ENCODE measurements at places on chromosomes 1 and 21.

DNA sequence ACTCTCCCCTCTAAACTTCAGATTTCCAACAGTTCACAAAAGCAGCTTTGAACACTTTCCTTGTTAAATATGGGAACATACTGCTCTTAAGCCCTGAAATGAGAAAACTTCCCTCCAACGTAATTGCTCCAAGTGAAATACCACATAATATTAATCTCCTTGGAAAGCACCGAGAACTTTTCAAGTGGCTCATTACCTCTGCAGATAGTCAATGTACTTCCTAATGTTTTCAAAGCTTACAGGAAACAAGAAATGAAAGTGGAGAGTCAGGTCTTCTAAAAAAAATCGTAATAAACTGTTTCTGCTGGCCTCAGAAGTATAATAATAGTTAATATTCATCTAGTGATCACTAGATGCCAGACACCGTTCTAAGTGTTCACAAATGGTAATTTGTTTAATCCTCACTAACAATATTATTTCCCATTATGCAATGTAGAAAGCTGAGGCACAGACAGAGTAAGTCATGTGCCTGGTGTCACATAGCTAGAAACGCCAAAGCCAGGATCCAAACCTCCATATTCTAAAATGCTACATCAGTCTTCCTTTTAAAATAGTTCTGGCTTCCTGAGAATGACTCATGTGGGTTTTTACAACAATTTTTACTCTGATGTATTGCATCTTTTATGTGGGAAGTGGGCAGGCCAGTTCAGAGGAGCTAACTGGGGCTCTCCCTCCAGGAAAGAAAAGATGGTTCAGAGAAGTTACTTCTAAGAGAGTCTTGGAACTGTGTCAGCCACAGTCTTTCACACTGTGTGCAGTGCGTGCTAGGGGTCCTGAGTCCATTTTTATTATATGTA lies 177.2 kb downstream of the PLPPR4 start:
- peak; percentile 63 for DNase-seq

DNA sequence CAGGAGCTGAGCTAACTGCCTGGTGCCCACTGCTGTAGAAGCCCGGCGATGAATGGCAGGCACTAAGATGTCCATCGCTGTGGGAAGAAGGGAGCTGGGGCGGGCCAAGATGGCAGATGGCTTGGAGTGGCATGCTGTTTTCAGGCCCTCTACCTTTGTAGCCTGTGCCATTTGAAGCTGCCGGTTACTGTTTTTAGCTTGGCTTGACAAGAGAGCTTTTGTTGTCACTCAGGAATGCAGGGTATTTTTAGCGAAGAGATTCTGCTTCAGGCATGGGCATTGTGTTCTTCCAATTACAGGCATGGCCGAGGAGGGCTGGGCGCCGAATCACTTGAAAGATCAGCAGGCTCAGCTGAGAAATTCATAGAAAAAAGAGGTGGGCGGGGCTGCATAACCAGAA lies 348.7 kb downstream of the RPS6KC1 start:
- no peak for DNase-seq

GRCh38 chr1:65772607-65773006 lies 20.1 kb upstream of the PDE4B start:
- no peak for DNase-seq

DNA sequence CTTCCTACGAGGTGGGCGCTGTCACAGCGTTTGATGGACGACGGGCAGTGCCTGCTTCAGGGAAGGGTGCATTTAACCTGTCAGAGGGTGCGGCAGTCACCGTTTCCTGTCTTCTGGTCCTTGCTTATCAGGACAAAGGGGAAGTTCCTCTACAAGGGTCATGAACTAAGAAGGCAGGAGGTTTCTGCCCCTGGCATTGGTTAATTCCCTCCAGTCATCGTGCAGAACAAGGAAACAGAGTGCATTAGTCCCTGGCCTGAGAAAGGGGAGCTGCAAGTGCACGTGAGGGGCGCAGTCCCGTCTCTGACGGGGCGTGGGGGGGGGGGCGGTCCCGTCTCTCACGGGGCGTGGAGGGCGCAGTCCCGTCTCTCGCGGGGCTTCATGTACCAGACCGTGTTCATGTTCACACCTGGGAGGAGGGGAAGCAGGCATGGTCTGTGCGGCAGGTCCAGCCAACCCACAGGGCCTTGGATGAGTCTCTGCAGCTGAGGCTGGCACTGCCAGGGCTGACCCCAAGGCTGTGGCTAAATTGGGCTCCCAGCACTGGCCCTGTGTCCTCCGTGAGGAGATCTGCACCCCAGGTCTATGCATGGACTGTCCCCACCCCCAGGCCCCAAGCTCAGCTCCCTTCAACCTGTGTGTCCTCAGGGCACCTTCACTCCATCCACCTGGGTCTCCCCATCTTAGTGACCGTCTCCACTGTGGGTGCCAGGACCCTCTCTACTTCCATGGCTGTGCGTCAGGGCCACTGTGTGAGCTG lies 89.2 kb upstream of the COL6A1 start:
- no peak for DNase-seq

GRCh38 chr1:63946866-63947491 lies 173.2 kb downstream of the ROR1 start:
- DNase-seq = no peak

DNA sequence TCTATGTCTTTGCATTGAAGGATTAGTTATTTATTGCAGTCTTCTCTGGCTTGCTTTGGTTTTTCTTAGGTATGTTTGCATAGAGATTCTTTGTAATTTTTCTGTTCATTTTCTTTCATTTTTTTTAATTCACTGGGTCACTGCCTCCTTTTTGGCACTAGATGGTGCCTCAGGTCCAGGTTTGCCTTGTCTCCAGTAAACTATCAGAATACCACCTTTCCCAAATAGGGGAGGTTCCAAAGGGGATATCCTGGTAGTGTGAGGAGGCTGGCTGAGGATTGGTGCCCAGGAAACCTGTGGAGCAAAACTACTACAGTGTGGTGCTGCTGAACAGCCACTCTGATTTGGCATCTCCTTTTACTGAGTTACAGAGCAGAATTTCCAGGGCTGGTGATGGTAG lies 257.1 kb downstream of the KCTD3 start:
- peak; percentile 23 for DNase-seq

GRCh38 chr1:2417833-2418225 lies 5.5 kb upstream of the PEX10 start:
- no peak for DNase-seq

GRCh38 chr1:8714173-8714572 lies 103.3 kb downstream of the RERE start:
- no peak for DNase-seq

DNA sequence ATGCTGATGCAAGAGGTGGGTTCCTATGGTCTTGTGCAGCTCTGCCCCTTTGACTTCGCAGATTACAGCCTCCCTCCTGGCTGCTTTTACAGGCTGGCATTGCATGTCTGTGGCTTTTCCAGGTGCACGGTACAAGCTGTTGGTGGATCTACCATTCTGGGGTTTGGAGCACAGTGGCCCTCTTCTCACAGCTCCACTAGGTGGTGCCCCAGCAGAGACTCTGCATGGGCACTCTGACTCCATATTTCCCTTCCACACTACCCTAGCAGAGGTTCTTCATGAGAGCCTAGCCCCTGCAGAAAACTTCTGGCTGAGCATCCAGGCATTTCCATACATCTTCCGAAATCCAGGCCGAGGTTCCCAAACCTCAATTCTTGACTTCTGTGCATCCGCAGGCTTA lies 989.0 kb downstream of the PLA2G4A start:
- DNase-seq = no peak

- DNase-seq = peak; percentile 47
Measured at GRCh38 chr1:10973552-10973951, 38.9 kb upstream of the TARDBP start.

- no peak for DNase-seq
Measured at GRCh38 chr1:115650961-115651360, 9.2 kb downstream of the VANGL1 start.

DNA sequence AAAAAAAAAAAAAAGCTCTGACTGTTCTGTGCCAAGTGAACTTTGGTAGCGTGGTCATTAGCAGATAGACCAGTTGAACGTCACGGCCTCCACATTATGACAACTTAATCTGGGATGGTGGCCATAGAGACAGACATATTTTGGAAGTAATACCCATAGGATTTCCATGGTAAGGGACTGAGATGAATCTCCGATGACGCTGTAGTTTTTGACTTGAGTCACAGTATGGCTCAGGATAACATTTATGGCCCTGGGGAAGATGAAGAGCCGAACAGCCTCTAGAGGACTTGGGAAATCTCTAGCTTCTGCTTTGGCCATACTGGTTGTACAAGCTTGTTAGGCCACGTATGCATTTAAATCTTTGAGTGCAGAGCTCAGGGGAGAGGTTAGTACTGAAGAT lies 214.0 kb downstream of the KCNJ6 start:
- no peak for DNase-seq

DNA sequence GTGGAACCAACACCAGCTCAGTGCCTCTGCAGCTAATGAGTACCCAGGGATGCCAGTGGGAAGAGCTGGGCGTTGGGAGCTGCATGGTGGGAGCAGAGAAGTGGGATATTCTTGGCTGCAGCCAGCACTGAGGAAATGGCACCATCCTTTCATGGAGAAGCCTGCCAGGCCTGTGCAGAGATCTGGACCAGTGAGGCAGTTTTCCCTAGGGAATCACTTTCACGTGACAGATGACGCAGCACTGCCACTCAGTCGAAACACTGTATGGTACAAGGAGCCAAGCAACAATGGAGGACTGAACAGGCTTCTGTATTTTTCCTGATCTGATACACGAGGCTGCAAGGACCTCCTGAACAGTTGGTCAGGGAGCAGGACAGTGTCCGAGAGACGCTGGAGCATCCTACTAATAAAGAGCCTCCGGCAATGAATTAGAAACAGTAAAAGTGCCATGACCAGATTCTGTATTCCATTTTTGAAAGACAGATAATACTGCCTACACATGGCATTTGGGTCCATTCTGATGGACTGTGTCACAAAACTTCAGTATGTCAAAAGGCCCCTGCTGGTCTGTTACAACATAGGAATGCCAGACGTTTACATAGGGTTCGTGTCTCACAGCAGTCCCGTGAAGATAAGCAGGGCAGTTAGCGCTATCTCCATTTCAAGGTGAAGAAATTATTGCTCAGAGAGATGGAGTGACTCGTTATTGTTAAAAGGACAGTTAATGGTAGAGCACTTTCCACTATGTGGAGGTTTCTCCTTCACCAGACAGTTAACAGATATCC lies 44.0 kb upstream of the LMO4 start:
- no peak for DNase-seq

GRCh38 chr1:61173118-61173517 lies 90.8 kb downstream of the NFIA start:
- DNase-seq = no peak

DNA sequence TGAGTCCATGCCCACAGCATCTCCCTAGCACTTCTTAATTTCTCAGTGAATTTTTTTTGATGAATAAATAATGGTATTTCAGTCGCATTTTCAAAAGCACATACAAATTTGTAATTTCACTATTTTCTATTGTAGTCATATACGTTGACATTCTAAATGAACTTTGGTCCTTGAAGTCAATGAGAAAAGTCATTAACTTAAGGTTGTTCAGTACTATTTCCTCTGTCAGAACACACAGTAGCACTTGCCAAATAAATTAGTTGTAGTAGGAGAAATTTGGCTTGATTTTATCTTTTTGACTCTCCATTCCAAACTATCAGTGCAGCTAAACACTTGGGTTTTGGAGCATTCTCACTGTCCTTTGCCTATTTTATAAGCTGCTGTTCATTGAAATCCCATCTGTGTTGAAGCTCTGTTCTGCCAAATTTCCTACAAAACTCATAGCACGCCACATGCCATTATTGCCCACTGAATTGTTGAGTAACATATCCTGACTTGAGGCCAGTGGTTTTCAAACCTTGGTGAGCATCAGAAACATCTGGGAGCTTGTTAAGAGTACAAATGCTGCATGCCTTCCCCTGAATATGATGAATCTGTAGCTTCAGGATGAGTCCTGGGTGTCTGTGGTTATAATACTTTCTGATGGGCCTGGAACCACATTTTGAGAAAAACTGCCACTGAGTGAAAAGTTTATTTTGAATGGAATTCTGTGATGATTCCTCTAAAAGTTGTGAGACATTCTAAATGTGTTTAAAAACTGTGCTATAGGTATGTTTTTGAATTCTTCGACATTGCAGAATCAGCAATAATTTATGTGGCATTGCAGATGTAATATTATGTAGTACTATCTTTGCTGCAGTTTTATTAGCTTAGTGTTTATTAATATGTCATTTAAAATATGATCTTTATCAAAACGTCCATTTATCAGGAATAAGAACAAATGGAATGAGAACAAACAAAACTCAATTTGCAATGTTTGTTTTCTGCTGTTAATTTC lies 78.9 kb downstream of the DNM3 start:
- DNase-seq = peak; percentile 19

DNA sequence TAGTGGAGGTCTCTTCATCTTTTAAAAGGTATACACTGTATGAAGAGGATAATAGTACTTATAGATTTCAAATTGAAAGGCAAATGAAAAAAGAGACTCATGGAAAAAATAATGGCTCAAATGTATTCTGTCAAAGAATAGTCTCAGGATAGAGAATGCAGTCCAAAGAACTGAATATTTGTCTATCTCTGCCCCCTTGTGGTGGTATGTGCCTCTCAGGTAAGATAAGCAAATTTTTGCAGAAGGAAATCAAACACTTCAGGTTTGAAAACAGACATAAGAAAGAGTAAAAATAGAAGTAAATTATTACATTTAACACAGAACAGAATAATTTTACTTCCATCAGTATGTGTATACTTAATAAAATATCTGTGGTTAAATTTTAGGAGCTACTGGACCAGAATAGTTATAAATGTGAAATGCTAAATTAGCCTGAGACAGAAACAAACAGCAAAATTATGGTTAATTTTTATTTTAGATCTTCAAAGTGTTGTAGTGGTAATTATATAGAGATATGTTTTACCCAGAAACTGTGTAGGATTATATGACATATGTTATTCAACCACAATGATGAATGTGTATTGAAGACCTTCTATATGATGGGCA lies 164.4 kb upstream of the PALMD start:
- DNase-seq = peak; percentile 53

- peak; percentile 17 for DNase-seq
Measured at GRCh38 chr1:232274236-232274855, 355.6 kb downstream of the SIPA1L2 start.

- DNase-seq = no peak
Measured at GRCh38 chr1:15500184-15501178, 23.5 kb downstream of the CASP9 start.

DNA sequence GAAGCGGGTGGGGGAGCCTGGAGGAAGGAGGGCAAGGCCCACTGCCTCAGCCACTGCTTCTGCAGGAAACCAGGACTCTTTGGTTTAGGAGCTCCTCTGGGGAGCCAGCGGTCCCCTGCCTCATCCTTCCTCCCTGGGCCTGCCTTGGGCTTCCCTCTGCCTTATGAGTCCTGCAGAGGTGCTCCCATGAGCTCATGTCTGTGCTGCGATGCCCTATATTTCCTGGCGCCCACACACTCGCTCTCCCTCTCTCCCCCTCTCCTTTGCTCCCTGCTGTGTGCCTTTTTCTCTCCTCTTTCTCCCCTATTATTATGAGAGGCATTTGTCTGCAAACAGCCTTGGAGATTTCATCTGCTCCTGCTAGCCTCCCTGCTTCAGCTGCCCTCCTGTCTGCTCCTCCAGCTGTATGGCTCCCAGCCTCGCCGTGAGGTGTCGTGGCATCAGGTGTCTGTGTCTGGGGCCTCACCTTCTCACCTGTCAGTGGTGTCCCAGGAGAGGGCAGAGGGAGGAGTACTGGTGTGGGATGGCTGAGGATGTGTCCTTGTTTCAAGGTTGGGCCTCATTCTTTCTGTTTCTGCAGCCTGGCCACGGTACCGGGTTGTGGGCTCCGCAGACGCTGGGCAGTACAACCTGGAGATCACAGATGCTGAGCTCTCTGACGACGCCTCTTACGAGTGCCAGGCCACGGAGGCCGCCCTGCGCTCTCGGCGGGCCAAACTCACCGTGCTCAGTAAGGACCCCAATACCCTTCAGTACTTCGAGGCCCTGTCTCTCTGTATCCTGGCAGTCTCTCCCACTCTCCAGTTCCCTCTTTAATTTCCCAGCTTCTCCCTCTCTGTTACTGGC lies 84.2 kb downstream of the KIRREL1 start:
- DNase-seq = no peak
